ENCODE measurements at places on chromosomes 11 and 22.

GRCh38 chr11:127939000-127939399 is 648.4 kb downstream of the ETS1 start:
- no peak for DNase-seq

GRCh38 chr11:95443386-95443785 is 212.4 kb upstream of the SESN3 start:
- DNase-seq, result peak; percentile 14

DNA sequence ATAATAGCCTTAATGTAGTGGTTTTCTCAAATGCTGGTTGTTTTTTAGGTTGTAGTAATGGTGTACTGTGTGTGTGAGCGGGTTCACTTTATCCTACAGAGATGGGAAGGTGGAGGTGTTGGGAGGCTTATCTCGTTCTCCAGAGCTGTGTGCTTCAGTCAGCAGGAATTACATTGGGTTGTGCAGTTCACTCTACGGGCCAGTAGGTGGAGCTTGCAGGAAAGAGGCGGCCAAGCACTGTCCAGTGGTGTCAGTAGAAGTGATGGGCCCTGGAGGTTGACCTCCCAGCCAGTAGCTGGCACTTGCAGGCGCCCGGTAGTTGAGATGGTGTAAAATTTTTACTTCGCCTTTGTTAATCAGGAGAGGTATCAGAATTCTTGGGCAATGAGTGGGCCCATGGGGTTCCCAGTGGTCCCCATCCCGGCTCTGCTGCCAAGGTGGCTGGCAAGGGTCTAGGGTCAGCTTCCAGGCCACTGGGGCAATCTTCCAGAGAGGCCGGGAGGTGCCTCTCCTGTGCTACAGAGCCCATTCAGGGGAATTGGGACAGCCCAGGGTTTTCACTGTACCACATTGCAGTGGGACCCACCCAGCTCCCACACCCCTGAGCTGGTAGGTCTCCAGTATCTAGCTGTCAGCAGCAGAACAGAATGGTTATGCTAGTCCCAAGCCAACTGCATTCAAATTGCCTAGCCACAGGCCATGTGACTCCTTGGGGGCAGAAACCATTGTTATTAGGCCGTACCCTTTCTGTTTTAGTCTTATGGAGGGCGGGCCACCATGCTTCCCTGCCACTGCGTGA is 43.9 kb downstream of the BIRC2 start:
- DNase-seq, result peak; percentile 22

GRCh38 chr11:97993562-97993961 is 1027.2 kb upstream of the CNTN5 start:
- no peak for DNase-seq

- DNase-seq, result no peak
Measured at GRCh38 chr22:35752863-35753189, 35.2 kb downstream of the APOL5 start.

Measured in stimulated activated CD4-positive, alpha-beta T cell treated with anti-CD3 and anti-CD28 coated beads, TNF-alpha, amount 100 ng/mL, for 24 hours (primary cell).